Effector memory CD8-positive, alpha-beta T cell (primary cell): ENCODE measurements at places on chromosomes 12 and 14.

DNA sequence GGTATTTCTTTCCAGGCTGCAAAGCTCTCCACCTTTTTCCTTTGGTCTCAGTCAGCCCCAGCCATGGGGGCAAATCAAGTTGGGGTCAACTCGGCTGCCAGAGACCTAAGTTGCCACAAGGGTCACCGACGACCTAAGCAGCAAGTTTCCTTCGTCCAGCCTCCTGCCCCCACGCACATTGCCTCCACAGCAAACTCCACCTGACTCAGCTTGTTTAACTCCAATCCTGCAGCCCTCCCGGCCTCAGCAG lies 767 bp upstream of the KCNMB4 start:
- no peak for DNase-seq

DNA sequence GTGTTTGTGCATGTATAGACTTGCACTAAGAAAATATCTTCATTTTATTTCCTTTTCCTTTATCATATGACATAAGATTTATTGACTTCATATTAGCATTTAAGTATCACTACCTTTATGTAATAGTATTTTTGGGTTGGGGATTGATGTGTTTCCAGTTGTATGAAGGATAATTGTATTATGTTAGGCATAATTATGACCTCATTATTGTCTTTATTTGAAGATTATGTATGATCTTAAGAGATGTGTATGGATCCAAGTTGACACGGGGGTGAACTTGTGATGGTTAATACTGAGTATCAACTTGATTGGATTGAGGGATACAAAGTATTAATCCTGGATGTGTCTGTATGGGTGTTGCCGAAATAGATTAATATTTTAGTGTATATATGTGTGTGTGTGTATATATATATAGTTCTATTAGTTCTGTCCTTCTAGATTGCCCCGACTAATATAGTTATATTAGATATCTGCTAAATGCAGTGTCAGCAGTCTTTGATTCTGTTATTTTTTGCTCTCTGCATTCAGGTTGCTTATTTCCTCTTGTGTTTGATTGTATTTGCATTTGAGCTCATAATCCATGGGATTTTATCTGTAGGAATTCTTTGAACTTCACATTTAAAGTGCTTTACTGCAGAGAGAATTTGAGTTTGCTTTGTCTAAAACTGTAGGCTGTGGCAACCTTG lies 211.0 kb downstream of the TMEM117 start:
- DNase-seq = no peak

DNA sequence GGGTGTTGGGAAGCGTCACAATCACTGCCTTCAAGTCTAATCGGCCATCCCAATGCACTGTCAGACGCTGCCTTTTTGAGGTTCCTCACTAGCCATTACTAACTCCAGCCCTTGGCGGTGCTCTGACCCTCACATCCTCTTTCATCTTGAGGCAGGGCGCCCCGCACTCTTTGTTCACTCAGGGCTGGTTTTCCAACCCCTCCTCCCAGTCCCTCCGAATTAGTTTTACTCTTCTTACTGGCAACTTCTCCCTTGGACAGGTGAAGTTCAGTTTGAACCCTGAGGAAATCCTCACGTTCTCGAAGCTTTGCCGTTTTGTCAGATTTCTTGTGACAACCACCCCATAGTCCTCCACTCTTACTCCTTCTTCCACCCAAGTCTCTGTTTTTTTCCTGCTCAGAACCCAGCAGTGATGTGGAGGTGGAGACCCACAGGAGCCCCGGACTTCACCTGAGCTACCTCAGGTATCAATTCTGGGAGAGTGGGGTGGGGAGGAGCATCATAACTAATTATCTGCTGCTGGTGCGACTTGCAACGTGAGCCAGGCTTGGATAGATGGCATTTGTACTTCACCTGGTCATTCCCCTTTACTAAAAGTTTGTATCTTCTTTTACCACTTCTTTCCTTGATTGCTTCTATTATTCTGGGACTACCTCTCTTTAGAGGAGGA lies 757 bp downstream of the ZC3H10 start:
- DNase-seq = no peak

DNA sequence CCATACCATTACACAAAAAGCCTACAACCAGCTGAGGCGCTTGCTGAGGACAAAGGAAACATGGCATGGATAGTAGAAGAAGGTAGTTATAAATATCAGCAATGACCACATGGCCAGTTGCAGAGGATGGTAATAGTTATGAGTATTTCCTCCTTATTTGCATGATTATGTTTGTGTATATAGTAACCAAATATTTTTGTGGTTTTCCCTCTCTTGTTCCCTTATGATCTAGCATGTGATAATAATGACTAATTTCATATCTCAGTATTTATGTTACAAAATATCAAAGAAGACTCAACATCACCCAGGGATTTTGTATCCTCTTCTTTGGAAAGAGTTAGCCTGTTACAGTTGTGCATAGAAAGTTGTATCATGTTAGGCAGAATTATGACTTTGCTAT lies 13.5 kb upstream of the CATSPERB start:
- DNase-seq = no peak

- DNase-seq = no peak
Measured at GRCh38 chr14:89302396-89302950, 114.6 kb downstream of the FOXN3 start.

GRCh38 chr14:74326369-74327152 lies 21.7 kb upstream of the VRTN start:
- no peak for DNase-seq

- DNase-seq = no peak
Measured at GRCh38 chr12:3273409-3273853, 196.3 kb downstream of the TSPAN9 start.
